NCI-H2081 (cell line): ENCODE measurements at places on chromosomes 16 and 17.

DNA sequence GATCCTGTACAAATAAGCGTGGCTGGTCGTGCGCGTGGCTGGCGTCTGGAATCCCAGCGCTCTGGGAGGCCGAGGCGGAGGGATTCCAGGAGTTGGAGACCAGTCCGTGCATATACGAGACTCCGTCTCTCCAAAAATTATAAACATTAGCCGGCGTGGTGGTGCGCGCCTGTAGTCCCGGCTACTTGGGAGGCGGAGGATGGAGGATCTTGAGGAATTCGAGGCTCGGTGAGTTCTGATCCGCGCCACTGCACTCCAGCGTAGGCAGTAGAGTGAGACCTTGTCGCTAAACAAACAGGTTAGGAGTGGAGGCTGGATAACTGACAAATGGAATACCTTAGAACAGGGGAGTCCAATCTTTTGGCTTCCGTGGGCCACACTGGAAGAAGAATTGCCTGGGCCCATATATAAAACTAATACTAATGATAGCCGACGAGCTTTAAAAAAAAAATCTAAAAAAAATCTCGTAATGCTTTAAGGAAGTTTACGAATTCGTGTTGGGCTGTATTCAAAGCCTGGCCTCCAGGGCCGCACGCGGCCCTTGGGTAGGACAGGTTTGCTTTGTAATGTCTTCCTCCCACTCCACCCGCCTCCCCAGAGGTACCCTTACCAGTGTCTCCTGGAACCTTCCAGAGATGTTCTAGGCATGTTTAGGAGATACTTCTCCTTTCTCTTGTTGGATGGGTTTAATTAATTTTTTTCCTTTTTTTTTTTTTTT, 909 bp upstream of the RSL1D1 start:
- no peak for DNase-seq

- DNase-seq = no peak
These were observed 16.8 kb downstream of the IL4R start for GRCh38 chr16:27330542-27330941.

- DNase-seq = no peak
These were observed 281.6 kb upstream of the CCL2 start for GRCh38 chr17:33973491-33973890.

GRCh38 chr16:1082952-1083675, 10.6 kb downstream of the SSTR5 start:
- no peak for DNase-seq

DNA sequence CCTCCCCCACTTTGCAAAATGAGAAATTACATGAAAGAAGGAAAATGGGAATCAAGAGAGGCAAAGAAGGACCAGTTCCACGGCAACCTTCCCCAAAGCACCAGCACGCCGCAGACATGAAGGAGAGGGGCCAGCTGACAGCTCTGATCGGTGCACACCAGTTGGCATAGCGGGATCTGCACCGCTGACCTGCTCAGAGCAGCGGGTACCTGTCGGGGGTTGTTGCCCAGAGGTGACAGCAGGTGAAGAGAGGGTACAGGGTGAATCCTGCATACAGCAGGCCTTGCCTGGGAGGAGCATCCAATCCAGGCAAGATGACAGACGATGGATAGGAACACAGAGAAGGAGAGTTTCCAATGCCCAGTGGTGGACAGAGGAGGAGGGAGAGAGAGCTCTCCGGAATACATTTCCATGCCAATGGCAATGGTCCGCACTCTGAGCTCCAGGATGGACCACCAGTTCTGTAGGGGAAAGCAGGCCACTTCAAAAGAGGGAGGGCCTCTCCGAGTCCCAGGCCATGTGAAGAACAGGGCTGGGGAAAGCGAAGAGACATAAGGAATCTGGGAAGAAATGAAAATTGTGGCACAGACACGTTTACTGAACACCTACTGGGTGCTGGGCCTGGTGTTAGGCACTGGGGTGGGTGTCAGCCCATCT, 24.0 kb downstream of the CEP295NL start:
- no peak for DNase-seq

DNA sequence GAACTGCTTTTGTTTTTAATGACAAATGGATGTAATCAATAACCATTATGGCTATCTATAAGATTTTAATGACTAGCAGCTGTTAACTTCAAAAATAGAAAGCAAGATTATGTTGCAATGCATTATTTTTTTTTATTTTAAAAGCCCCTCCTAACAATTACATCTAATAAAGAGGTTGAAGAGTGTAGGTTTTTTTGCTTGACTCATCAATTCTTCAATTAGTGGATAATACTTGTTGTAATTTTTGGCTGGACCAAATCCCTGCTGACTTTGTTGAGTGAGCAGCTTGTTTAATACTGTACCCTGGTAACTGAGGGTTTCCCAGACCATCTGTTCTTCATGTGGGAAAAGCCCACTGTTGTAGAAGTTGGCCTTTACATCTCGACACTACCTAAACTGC, 24.2 kb downstream of the KRT25 start:
- no peak for DNase-seq

GRCh38 chr17:76969598-76970172, 101.5 kb downstream of the MGAT5B start:
- peak; percentile 93 for DNase-seq

- DNase-seq = no peak
These were observed 15.8 kb downstream of the COPRS start for GRCh38 chr17:31843070-31843745.

DNA sequence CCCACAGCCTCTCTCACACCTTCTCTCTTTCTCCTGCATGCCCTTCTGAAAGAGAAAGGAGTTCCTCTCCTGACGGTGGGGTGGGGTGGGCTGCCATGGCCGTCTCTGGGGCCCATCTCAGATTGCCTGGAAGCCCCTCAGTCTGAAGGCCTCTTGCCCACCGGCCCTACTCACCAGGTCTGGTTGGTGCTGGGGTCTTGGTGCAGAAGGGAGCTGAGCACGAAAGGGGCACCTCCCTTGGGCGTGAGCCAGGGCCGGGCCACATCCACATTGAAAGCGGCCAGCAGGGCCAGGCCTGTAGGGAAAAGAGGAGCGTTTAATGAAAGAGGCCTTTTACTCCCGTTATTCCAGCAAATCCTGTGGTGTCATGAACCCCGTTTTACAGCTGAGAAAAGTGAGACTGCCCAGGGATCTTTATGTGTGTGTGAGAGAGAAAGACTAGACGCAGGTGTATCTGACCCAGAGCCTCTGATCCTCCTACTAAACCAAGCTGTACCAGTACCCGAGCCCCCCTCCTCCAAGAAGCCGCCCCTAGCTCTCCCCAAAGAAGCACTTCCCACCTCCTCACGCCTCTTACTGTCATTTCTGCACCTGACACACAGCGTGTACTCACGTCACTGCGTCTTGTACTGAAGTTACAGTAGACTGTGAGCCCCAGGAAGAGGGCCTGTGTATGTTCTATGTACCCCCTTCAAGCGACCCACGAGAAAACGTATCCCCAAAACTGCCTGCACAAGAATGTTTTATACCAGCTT, 23.4 kb downstream of the ITGAE start:
- DNase-seq = no peak

GRCh38 chr17:43723697-43724359, 34.8 kb downstream of the SOST start:
- no peak for DNase-seq

DNA sequence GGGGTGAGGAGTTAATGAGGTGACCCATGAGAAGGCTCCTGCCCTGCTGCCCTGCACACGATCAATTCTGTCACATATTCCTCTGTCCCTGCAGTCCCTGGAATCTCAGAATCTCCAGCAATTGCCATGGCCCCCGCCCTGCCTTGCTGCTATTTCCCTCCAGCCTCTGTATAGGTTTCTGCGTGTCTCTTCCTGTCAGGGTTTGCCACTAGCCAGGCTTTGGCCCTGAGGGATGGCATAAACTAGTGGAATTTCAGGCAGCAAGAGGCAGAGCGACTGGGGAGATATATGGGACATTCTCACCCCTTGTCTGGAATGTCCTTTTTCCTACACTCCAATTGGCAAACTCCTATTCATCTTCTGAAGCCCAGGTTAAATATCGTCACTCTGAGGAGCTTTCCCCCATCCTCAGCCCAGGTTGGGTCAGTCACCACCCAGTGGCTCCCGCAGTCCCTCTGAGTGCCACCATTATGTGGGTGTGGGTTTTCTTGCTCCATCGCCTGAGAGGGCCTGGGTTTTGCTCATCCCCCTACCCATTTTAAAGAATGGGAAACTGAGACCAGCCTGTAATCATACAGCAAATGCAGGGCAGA, 15.5 kb upstream of the NATD1 start:
- DNase-seq = no peak
